ENCODE measurements at places on chromosomes 4 and X. TPM values are rescaled to one million over a fixed set of nuclear protein-coding genes. Genes with fewer than 3 reads are reported as not detected.

MAP9 gene
- total RNA-seq, result 0.31 TPM

GPM6B gene
- total RNA-seq, result under 0.01 TPM

TRMT2B gene
- 10.4 TPM for total RNA-seq

ADAMTS3 gene
- 2.7 TPM for total RNA-seq

SGMS2 gene
- 80.5 TPM for total RNA-seq

ASB12 gene
- total RNA-seq, result not detected

H2BW1 gene
- not detected for total RNA-seq

KIAA1210 gene
- total RNA-seq, result not detected

ETDA gene
- total RNA-seq, result not detected

FAM199X gene
- total RNA-seq, result 16.5 TPM

MAGEC1 gene
- not detected for total RNA-seq

TRIM75 gene
- total RNA-seq, result not detected

NAP1L2 gene
- 3.0 TPM for total RNA-seq

SSX2 gene
- total RNA-seq, result not detected

C4orf36 gene
- 0.16 TPM for total RNA-seq

FHDC1 gene
- under 0.01 TPM for total RNA-seq

MTTP gene
- not detected for total RNA-seq

PTCHD1 gene
- not detected for total RNA-seq

FAM114A1 gene
- 67.8 TPM for total RNA-seq

PWWP3B gene
- total RNA-seq, result not detected

CT83 gene
- not detected for total RNA-seq

S100G gene
- not detected for total RNA-seq

AKAP14 gene
- total RNA-seq, result not detected

ZNF182 gene
- total RNA-seq, result 2.1 TPM

TAF7L gene
- 0.13 TPM for total RNA-seq

PGAM4 gene
- total RNA-seq, result not detected

SPARCL1 gene
- 385 TPM for total RNA-seq

MAGEB1 gene
- not detected for total RNA-seq

GABRE gene
- 2.4 TPM for total RNA-seq

FGFBP2 gene
- total RNA-seq, result not detected

DSPP gene
- not detected for total RNA-seq

RHOXF1 gene
- not detected for total RNA-seq

HPGD gene
- not detected for total RNA-seq

PCDH18 gene
- 1.6 TPM for total RNA-seq

SPANXN4 gene
- not detected for total RNA-seq

UGT2B11 gene
- total RNA-seq, result not detected

TMEM128 gene
- total RNA-seq, result 17.5 TPM

FRMPD3 gene
- total RNA-seq, result not detected

ZNF185 gene
- total RNA-seq, result 5.3 TPM

IL13RA2 gene
- 2.7 TPM for total RNA-seq

CDKL2 gene
- 0.16 TPM for total RNA-seq

SLC25A4 gene
- total RNA-seq, result 11.8 TPM

ADH1A gene
- not detected for total RNA-seq

NPY5R gene
- total RNA-seq, result not detected

FRMD7 gene
- total RNA-seq, result under 0.01 TPM

ERAS gene
- not detected for total RNA-seq

RPS6KA6 gene
- 0.94 TPM for total RNA-seq

PPP4R3C gene
- not detected for total RNA-seq

NR0B1 gene
- total RNA-seq, result not detected
